Stimulated activated naive CD8-positive, alpha-beta T cell treated with anti-CD3 and anti-CD28 coated beads, Interleukin-15, amount 100 ng/mL, for 72 hours (primary cell): ENCODE measurements at places on chromosomes 12 and 14.

- no peak for DNase-seq
Observed at GRCh38 chr12:124319368-124320050, 24.6 kb downstream of the RFLNA start.

- no peak for DNase-seq
Observed at GRCh38 chr14:24834956-24835355, 201.0 kb upstream of the GZMB start.

DNA sequence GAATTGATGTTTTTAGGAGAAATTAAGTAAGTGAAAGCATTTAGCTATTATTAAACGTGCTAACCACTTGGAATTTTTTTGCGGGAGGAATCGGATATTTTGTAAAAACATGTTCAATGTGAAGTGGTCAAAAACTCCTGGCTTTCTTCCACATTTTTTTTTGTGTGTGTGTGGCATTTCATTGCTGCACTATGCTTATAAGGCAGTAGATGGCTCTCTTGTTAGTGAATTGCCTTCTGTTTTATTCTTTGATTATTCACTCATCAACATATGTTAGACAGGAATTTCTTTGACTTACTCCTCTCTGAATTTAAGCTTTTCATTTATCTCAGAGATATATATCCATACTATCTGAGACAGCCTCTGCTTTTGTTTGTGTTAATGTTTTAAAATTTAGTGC lies 71.3 kb downstream of the DERA start:
- no peak for DNase-seq

- no peak for DNase-seq
Observed at GRCh38 chr12:32504591-32504990, 105.2 kb downstream of the FGD4 start.

DNA sequence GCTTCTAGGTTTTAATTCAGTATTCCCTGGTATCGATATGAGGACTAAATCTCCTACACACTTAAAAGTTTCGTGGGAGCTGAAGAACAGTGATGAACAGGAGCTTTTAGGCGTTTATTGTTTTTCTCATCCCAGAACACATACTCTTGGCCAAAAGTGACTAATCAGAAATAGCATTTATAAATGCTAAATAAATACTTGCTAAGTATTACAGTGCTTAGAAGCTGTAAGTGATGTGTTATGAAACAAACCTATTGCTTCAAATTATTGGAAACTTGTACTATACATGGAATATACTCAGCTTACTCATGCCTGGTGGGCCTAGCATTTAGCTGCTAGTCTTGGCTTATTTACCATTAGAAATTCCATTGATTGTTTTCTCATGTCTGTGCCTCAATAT lies 24.9 kb downstream of the FRS2 start:
- DNase-seq: no peak

- no peak for DNase-seq
Observed at GRCh38 chr12:89451841-89452251, 72.8 kb downstream of the GALNT4 start.

DNA sequence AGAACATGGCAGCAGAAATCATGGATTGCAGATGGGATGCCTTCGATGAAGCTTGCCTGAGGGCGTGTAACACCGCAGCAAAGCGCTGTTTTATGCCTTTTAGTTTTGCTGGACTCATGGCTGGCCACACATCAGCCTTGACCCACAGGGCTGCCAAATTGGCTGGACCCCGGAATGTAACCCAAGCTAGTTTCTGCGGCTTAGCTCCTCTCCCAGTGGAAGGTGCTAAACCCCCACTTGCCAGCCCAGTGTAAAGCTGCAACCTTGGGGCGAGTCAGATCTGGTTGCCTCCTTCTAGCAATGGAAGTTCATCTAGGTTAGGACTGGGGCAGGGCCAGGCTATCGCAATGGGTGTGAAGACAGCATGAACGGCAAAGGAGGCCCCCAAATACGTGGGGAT lies 38.3 kb downstream of the MEG3 start:
- no peak for DNase-seq

DNA sequence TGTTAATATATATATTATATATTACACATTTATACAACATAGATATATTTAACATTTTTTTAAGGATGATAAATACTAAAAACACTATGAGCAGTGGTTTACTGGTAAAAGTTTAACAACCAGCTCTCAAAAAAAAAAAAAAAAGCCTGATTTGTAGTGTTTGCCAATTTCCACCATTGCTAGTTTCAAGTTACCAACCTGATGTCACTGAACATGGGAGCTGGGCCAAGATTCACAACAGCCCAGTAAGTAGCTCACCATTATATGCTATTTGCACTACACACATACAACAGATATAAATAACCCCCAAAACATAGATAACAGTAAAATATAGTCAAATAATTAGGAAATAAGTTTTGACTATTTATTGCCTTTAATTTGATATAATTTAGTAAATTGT lies 28.9 kb upstream of the TMX1 start:
- DNase-seq: no peak

- DNase-seq: no peak
Observed at GRCh38 chr12:10718279-10718821, 4.8 kb downstream of the YBX3 start.

GRCh38 chr12:52615208-52615868 lies 3.0 kb downstream of the KRT73 start:
- DNase-seq: no peak
